ENCODE measurements at places on chromosomes 5 and 9.

- H3K4me1 ChIP-seq, result peaks cover 37% of the 10 kb centered on the region
- peaks cover 7% of the 10 kb centered on the region for H3K36me3 ChIP-seq
- H3K27me3 ChIP-seq, result peaks cover 24% of the 10 kb centered on the region
- peak overlapping the region; percentile 38 for H3K4me3 ChIP-seq
- H3K27ac ChIP-seq, result no peak overlapping the region
Observed at GRCh38 chr5:43037636-43038495, 2.3 kb downstream of the ANXA2R start.

DNA sequence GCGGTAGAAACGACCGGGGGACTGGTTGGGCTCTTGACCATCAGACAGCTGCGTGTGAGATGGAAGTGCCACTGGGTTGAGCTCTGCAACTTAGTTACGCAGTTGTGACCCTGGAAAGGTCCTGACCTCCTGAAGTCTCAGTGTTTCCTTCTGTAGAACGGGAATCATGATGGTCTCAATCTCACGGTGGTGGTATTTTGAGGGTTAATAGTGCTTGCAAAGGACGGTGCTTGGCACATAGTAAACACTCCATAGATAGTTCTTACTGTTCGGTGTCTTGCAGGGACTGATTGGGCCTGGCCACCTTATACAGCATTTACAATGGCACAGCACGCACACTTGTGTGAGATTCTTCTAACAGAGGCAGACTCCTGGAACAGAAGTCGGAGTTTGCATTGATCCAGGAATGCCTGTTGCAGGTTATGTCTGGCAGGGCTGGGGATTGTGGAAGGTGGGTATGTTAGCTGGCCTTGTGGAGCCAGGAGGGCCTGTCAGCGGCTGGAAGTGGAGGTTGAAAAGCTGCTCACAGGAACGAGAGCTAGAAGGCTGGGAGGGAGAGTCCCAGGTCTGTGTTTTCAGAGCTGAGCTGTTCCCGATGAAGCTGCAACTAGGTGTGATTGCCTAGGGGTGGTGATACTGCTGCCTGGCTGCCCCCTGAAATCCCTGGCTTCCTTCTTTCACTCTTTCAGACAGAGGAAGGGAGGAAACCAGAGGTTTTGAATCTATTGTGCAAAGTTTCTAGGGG is 962 bp upstream of the TXN start:
- peaks cover 15% of the 10 kb centered on the region for H3K4me1 ChIP-seq
- peak overlapping the region; percentile 99 for H3K4me3 ChIP-seq
- H3K36me3 ChIP-seq, result peaks cover 10% of the 10 kb centered on the region
- peaks cover 6% of the 10 kb centered on the region for H3K27me3 ChIP-seq
- H3K27ac ChIP-seq, result peak overlapping the region; percentile 95

DNA sequence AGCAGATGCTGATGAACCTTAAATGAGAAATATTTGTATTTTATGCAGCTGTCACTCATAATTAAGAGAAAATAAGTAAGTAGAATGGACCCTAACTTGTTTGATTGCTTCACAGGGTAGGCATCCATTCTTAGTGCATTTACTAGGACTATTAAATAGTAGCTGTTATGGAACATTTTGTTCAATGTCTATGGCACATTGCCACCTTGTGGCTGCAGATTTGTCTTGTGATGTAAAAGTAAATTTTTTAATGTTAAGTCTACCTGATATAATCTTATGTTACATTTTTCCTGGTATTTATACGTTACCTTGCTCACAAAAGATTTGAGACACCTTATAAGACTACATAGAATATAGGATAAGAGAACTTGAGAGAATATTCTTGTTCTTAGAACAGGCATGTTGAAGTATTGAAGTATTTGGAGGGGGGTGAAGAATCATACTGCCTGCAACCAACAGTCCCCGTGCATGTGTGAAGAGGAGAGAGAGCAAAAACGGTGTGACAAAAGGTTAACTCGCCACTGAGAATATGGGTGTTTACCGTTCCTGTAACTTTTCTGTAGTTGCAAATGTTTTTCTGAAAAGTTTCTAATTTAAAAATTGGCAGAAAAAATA is 161.1 kb downstream of the MAST4 start:
- H3K27ac ChIP-seq, result no peak overlapping the region
- no peaks in the 10 kb centered on the region for H3K36me3 ChIP-seq
- DNase-seq, result peak; percentile 26
- H3K4me1 ChIP-seq, result no peaks in the 10 kb centered on the region

DNA sequence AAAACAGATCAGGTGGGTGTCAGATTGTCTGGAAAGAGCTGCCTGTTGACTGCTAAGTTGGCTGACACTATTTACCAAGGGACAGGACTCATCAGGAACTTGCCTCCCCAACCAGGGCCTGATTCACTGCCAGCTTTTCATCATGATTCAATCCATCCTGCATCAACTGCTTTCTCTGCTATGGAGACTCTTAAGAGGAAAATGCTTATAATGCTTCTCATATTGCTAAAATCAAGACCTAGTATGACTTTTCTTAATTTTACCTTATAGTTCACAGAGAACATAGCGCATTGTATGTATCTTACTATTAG is 21.3 kb downstream of the HTR4 start:
- no peak overlapping the region for H3K4me3 ChIP-seq
- no peaks in the 10 kb centered on the region for H3K4me1 ChIP-seq
- H3K27ac ChIP-seq, result no peak overlapping the region
- H3K36me3 ChIP-seq, result no peaks in the 10 kb centered on the region
- no peak for DNase-seq

- H3K4me1 ChIP-seq, result peaks cover 20% of the 10 kb centered on the region
- H3K36me3 ChIP-seq, result no peaks in the 10 kb centered on the region
- no peak overlapping the region for H3K4me3 ChIP-seq
- peak overlapping the region; percentile 67 for H3K27ac ChIP-seq
- DNase-seq, result no peak
Observed at GRCh38 chr5:148398698-148399121, 15.0 kb downstream of the FBXO38 start.

GRCh38 chr5:38556088-38556598 is 303 bp downstream of the LIFR start:
- peak overlapping the region; percentile 97 for H3K27ac ChIP-seq
- peaks cover 4% of the 10 kb centered on the region for H3K36me3 ChIP-seq
- H3K27me3 ChIP-seq, result peaks cover 9% of the 10 kb centered on the region
- peak overlapping the region; percentile 100 for H3K4me3 ChIP-seq
- peaks cover 26% of the 10 kb centered on the region for H3K4me1 ChIP-seq

DNA sequence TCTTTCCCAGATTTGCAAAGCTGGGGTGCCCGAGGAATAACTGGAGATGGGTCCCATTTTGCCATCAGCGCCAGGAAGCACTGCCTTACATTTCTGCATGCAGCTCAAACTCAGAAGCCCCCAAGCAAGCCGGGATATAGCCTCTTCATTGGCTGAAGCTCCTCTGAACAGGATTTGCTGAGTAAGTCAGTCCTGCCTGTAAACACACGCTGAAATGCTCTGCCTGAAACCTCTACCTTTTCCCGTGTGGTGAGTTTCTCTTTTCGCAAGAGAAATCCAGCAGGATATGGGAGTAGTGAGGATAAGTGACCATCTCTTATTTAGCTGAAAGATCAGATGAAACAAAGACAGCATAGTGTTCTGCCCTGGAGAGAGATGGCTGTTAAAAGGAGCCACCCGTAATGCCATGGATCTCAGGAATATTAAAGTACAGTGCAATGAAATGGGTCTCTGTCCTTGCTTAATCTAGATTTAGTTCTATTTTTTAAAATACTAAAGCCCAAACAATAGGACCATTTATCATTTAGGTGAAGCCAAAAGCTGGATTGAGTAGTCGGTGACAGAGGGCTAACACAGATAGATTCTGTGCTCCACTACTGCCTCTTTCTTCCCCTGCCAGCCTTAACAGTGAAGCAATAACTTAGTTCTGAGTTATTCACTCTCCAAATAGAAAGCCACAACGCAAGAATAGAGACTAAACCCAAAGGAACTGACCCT is 177.5 kb upstream of the PPP2R2B start:
- no peaks in the 10 kb centered on the region for H3K4me1 ChIP-seq
- no peak overlapping the region for H3K4me3 ChIP-seq
- DNase-seq, result no peak
- H3K27ac ChIP-seq, result no peak overlapping the region

- H3K36me3 ChIP-seq, result no peaks in the 10 kb centered on the region
- no peak overlapping the region for H3K4me3 ChIP-seq
- H3K4me1 ChIP-seq, result peaks cover 10% of the 10 kb centered on the region
- H3K27ac ChIP-seq, result no peak overlapping the region
- H3K27me3 ChIP-seq, result no peaks in the 10 kb centered on the region
Observed at GRCh38 chr5:122835681-122836080, 9.7 kb upstream of the SNX24 start.

DNA sequence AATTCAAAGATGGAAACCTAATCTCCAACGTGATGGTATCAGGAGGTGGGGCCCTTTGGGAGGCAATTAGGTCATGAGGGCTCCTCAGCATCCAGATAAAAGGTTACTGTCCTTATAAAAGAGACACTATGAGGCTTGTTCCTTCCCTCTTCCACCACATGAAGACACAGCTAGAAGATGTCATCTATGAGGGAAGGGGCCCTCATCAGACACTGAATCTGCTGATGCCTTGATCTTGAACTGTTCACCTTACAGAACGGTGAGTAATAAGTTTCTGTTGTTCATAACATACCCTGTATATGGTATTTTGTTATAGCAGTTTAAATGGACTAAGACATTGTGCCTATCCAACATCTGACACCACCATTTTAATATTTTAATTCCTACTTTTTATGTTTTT is 19.7 kb upstream of the CCNH start:
- H3K36me3 ChIP-seq, result no peaks in the 10 kb centered on the region
- no peak for DNase-seq
- no peaks in the 10 kb centered on the region for H3K4me1 ChIP-seq

DNA sequence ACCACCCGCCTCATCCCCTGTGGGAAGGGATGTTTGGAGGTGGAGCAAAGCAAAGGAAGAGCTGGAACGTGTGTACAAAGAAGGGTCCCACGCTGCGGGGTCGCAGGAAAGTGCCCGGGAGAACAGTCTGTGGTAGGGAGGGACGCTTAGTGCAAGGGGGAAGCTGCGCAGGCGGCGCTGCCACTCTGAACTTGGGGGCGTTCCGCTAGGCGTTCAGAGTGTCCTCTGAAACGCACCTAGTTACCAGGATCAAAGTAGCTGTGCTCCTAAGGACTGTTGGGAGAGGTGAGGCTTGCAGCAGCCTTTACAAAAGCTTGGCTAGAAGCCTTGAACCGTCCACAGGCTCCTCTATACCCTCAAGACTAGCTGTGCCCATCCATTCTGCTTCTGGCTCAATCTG is 29.3 kb upstream of the PDE8B start:
- no peak for DNase-seq
- peak overlapping the region; percentile 82 for H3K4me3 ChIP-seq
- no peaks in the 10 kb centered on the region for H3K4me1 ChIP-seq
- H3K27me3 ChIP-seq, result peaks cover 13% of the 10 kb centered on the region
- no peak overlapping the region for H3K27ac ChIP-seq

DNA sequence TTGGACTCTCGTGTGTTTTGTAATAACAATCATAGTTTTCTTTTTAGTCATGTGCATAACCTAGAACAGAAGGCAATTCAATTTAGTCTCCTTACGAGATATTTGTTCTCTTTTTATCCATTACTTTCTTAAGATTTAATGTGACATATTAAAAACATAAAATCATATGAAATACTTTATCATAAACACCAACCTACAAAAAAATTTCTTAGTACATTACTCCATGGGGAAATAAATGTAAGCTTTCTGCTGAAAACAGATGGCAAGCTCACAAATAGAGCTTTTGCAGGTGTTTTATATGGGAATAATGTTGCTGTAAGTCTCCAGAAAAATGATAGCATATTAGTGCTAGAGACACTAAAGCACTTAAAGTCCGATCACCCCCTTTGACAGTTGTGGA is 1035.2 kb upstream of the ARRDC3 start:
- H3K4me1 ChIP-seq, result no peaks in the 10 kb centered on the region
- H3K4me3 ChIP-seq, result no peak overlapping the region
- H3K36me3 ChIP-seq, result no peaks in the 10 kb centered on the region
- H3K27ac ChIP-seq, result no peak overlapping the region

GRCh38 chr9:137744632-137745183 is 125.9 kb downstream of the EHMT1 start:
- H3K36me3 ChIP-seq, result peaks cover 31% of the 10 kb centered on the region
- H3K27ac ChIP-seq, result peak overlapping the region; percentile 10
- H3K4me3 ChIP-seq, result no peak overlapping the region
- peaks cover 10% of the 10 kb centered on the region for H3K27me3 ChIP-seq
- peaks cover 3% of the 10 kb centered on the region for H3K4me1 ChIP-seq
- DNase-seq, result no peak

- DNase-seq, result no peak
- H3K27ac ChIP-seq, result no peak overlapping the region
- H3K4me3 ChIP-seq, result no peak overlapping the region
- peaks cover 10% of the 10 kb centered on the region for H3K4me1 ChIP-seq
- H3K36me3 ChIP-seq, result peaks cover 6% of the 10 kb centered on the region
- H3K27me3 ChIP-seq, result no peaks in the 10 kb centered on the region
Observed at GRCh38 chr9:92707530-92707929, 37.6 kb upstream of the IPPK start.

GRCh38 chr9:134963546-134963945 is 45.8 kb upstream of the FCN1 start:
- H3K36me3 ChIP-seq, result no peaks in the 10 kb centered on the region
- H3K27ac ChIP-seq, result no peak overlapping the region
- H3K27me3 ChIP-seq, result peaks cover 2% of the 10 kb centered on the region
- H3K4me1 ChIP-seq, result no peaks in the 10 kb centered on the region
- no peak for DNase-seq
- H3K4me3 ChIP-seq, result no peak overlapping the region

DNA sequence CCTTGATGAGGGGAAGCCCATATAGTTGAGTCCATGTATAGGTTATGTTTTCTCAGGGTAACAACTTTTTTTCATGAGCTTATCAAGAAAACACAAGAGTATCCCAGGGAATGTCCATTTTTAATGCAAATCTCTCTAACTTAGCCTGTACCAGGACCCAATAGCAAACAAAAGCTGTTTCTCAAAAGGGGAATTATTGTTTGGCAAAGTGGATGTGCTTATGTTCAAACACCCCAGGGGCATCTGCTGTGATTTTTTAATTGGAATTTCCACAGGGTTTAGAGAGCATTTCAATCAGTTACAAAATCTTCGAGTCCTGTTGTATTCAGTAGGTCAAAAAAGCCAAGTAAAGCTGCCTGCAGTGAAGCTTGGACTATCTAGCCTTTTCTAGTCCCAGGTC is 33.4 kb upstream of the CSNK1G3 start:
- no peaks in the 10 kb centered on the region for H3K36me3 ChIP-seq
- no peak overlapping the region for H3K27ac ChIP-seq
- DNase-seq, result no peak
- H3K27me3 ChIP-seq, result no peaks in the 10 kb centered on the region
- no peak overlapping the region for H3K4me3 ChIP-seq

- H3K4me3 ChIP-seq, result no peak overlapping the region
- no peak overlapping the region for H3K27ac ChIP-seq
- H3K4me1 ChIP-seq, result peaks cover 6% of the 10 kb centered on the region
- no peaks in the 10 kb centered on the region for H3K27me3 ChIP-seq
Observed at GRCh38 chr5:79890119-79890929, 100.7 kb downstream of the MTX3 start.

DNA sequence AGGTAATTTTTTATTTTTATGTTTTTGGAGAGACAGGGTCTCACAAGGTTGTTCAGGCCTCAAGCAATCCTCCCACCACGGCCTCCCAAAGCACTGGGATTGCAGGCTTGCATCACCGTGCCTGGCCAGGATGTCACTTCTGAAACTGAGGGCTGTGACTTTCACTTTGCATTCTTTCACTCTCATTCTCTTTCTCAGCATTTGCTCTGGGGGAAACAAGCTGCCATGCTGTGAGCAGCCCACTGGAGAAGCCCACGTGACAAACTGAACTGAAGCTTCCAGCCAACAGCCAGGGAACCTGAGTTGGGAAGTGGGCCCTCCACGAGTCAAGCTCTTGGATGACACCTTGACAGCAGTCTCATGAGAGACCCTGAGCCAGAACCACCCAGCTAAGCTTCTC is 109.4 kb downstream of the C5orf15 start:
- no peak for DNase-seq
- H3K4me1 ChIP-seq, result no peaks in the 10 kb centered on the region
